Right lung (tissue), 10 donors: ENCODE measurements at places on chromosomes 12 and 14. TPM values are rescaled to one million over a fixed set of nuclear protein-coding genes. Genes with fewer than 3 reads are reported as not detected.

MYO1A gene
- polyA plus RNA-seq: 0.15 TPM

- no peak for DNase-seq
Observed at GRCh38 chr12:48216785-48217184, 13.7 kb upstream of the OR10AD1 start.

DNA sequence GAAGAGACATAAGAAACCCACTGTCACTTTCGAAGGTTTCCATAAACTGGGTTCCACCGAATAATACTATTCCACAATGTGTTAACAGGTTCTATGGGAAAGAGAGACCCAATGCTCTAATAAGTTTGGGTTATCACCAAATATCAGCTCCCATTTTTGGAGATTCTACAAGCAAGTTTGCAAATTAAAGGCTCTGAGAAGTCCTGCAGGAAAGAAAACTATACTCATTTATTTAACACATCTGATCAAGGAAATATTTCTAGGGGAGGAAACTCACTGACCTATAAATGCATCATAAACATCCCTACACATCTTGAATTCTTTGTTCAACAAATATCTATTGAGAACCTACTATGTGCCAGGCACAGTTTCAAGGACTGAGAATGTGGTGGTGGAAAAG lies 161.4 kb downstream of the KSR2 start:
- no peak for DNase-seq

GRCh38 chr12:58452546-58452945 lies 467.8 kb downstream of the LRIG3 start:
- DNase-seq: no peak

- no peak for DNase-seq
Observed at GRCh38 chr14:104827177-104828055, 26.5 kb downstream of the ZBTB42 start.
